Activated naive CD8-positive, alpha-beta T cell treated with anti-CD3 and anti-CD28 coated beads, Interleukin-2, amount 50 U/mL, for 24 hours (primary cell): ENCODE measurements at places on chromosomes 11 and 22.

- no peak for DNase-seq
Measured at GRCh38 chr11:9362393-9362863, 22.0 kb upstream of the IPO7 start.

DNA sequence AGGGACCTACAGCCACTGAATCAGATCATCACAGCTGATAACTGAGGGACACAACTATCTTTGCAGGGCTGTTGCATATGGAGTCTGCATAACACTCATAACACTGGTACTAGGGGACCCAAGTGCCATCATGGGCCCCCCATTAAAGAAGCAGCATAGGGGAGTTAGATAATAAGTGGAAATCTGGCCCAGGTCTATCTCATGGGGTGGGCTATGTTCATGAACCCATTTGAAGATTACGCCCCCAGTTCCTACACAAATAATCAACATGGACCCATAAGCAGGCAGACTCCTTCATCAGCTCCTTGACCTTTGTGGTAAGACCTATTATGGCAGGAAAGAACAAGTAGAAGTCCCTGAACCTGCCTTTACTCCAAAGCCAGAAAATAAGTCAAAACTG is 48.8 kb downstream of the ASCL2 start:
- DNase-seq: no peak

DNA sequence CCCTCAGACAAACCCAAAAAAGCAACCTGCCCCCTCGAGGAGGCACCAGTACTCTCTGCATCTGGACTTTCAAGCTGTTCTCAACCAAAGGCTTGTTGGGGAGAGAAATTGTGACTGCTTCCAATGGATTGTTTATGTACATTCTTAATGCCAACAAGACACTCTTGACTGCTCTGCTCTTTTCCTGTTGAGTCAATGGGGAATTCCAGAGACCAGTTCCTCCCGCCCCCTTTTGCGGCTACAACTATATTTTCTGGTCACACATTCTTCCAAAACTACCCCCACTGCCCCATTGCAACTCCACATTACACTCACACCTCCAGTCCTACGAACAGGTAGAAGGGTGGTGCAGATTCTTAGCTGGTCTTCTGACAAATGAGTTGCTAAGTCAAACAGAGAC is 187.0 kb downstream of the DSCAML1 start:
- peak; percentile 20 for DNase-seq

- DNase-seq: no peak
Measured at GRCh38 chr11:81647374-81647773, 1086.3 kb downstream of the FAM181B start.

DNA sequence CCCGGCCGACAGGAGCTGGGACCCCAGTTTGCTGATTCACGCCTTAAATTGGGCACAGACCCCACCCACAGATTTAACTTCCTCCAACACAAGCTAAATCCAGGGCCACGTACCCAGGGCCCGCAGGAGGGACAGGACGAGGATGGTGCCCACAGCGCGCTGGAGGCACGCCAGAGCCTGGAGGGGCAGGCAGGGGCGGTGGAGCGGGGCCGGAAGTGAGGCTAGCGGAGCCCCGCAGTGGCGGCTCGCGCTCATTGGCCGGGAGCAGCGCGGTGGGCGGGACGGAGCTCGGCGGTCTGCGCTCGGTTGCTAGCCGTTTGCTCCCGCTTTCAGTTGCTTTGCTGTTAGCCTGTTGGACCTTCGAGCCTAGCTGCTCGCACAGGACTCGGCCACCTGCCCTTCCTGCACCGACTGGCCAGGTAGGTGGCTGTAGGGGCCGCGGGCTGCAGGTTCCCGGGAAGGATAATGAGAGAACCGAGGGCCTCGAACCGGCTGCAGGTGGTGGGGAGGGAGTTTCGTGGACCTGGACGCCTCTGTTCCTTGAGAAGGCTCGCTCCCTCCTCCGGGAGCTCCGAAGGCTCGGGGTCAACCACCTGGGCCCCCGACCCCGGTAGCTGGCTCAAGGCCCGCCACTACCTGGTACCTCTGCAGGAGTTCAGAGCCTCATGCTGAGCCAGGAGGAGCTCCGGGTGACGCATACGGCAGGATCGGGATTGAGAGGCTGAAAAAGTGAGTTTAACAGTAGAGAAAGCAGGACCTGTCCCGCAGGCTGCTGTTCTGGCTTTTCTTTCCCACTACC is at the start of gene CCDC134:
Gene CCDC134, plus strand, starts transcription at position 332 of the 799 bp plus-strand sequence. CDS start 8,212 bp downstream, outside the sequence.
- peak; percentile 94 for DNase-seq

GRCh38 chr11:44878711-44879110 is 72.0 kb downstream of the TP53I11 start:
- DNase-seq: no peak

GRCh38 chr22:24510637-24511625 is 15.8 kb downstream of the UPB1 start:
- DNase-seq: no peak

DNA sequence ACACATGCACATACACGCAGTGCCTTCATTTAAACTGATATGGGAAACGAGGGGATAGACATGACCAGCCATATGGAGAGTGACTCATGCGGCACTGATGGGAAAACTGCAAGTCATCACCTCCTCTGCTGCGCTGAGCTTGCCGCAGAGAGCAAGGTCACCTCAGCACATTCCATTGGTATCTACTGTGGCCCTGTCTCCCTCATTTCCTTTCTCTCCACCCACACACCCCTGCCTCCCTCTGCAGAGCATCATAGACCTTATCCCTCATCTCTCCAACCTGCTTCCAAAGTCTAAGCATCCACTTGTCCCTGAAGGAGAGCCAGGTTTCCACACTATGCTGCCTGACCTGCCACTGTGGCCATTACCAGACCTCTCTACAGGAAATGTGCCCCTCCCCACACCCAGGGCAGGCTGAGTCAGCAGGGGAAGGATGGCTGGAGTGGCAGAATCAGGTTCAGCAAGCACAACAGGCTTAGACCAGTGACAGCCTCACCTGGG is 116.9 kb upstream of the SNX19 start:
- no peak for DNase-seq

GRCh38 chr11:35192347-35192746 is 53.4 kb downstream of the CD44 start:
- no peak for DNase-seq

DNA sequence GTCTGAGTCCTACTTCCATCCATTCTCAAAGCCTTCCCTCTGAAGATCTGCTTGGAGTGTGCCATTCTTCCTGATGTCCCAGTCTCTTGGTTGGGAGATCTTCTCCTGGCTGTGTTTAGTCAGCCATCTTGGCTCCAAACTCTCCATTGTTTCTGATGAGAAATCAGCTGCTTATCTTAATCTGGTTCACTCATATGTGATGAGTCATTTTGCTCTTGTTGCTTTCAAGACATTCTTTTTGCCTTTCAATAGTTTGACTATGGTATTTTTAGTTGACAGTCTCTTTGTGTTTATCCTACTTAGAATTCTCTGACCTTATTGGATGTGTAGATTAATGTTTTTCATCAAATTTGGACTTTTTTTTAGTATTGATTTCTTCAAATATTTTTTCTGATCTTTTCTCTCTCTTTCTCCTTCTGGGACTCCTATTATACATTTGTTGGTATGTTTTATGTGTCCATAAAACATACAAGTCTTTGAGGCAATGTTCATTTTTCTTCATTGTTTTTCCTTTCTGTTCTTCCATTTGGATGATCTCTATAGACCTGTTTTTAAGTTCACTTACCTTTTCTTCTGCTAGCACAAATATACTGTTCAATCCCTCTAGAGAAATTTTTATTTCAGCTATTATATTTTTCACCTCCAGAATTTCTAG is 77.2 kb upstream of the CLPB start:
- no peak for DNase-seq

GRCh38 chr22:28942333-28942732 is 59.0 kb downstream of the ZNRF3 start:
- DNase-seq: no peak

DNA sequence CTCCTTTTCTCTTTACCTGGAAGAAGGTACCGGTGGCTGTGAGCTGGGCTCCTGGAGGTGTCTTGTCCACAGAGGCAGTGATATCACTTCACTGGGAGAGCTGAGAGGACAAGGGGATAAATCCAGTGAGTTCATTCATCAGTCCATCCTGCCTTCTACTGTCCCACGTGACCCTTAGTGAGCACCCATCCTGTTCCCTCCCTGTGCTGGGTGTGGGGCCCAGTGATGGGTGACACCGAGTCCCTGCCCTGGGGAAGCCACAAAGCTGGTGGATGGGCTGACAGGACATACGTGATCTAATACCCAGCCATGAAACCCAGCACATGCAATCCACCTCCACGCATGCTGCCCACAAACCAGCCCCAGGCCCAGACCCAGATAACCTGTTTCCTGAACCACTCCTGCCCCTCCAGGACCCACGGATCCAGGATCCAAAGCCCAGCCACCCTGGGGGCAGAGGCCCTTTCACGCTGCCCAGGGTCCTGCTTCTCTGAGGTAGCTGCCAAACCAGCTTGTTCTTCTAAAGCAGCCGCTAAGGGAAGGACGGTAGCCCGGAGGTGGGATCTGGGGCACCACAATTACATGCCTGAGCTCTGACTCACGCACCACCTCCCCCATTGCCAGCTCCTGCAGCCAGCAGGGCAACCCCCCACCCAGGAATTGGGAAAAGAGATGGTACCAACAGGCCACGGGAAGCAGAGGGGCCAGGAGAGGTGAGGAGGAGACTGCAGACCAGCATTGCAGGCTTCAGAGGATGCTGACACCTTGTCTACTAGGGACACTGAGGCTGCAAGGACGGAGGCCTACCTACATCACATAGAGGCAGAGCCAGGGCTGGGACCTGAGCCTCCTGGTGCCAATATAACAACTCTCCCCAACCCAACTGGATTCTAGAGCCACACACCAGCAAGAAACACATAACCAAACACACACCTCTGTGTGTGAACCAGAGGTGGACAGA is 35.2 kb downstream of the GDPD5 start:
- DNase-seq: no peak

DNA sequence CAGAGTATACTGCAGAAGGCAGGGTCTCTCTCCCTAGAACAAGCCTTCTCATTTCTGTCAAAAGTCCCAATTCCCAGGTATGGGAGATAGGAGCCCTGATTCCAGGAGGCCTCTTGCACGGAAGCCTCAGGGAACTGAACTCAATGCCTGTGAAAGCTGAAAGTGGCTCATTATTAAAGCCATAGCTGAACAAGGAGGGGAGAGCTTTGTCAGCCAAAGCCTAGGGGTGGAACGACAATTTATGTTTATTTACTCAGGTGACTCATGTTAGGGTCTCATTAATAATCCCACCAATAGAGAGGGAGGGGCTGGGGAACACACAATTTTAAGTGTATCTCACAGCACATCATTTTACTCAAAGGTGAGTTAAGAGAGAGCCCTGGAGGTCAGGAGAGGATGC is 44.9 kb downstream of the DSCAML1 start:
- no peak for DNase-seq

DNA sequence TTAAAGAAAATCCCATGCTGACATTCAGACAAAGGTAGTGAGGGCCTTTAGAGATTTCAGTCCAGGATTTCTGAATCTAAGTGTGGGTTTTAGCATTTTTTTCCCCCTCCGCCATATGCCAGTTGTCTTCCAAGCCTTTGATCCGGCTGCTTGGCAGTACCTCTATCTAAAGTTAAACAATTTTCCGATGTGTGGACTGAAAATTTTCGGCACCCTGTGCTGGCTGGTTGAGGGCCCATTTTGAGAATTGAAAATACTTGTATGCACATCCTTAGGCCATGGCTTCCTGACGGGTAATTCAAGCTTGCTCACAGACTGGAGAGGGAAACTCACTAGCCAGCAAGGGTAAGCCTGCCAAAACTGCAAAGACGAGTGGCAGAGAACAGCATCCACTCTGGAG is 131.9 kb upstream of the NARS2 start:
- DNase-seq: no peak

DNA sequence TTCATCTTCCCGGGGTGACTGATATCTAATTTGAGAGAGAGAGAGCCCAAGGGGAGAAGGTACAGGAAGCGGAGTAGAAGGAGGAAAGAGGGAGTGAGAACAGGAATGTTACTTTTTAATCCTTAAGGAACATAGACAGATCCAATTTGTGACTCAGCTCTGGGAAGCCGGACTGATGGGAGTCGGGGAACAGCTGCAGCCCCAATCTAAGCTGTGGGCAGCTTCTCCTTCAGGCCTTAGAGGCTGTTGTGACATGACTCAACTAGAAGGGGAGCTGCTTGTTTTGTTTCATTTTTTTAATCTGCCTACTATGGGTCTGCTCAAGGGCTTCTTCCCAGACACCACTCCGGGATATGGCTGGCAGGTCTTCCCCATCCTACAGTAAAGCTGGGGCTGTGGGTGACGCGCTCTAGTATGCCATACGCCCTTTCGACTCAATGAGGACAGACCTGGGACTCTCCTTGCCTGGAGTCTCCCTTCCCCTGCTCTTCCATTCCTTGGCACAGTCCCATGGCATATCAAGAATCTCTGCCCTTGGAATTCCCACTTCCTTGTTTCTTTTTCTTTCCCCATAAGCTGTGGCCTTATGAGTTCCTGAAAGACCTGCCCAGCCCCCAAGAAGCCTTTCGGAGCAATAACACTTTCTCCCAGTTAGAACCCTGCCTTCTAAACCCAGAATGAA is 103.3 kb upstream of the AKIP1 start:
- DNase-seq: no peak

GRCh38 chr11:57761301-57762234 is at the start of gene CTNND1:
Gene CTNND1, plus strand, starts transcription at chr11:57761802. Its CDS starts 29,677 bp downstream, at chr11:57791479.
- DNase-seq: no peak

DNA sequence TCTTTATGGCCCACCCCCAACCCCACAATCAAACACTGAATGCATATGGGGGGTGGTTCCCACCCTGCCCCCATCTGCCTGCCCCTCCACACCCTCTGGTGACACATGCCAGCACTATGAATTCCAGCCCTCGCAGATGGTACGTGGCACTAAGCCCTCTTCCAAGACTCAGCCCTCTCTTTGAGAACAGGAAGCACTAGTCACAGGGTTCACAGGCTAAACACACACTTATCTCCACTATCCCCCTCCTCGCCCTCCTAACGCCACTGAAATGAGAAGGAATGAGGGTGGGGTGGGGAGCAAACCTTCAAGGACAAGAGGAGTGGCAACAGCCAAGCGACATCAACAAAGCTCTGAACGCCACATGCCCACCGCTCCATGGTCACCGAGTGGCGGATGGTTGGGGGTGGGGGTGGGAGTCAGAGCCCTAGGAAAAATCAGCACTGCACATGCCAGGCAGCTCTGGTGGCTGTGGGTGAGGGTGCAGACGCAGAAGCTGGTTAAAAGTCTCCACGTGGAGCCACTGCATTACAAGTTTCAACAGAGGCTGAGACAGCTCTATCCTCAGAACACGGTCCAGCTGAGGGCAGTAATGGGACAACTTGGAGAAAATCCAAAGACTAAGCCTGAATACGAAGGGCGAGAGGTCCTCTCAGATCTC is 33.6 kb downstream of the TMEM184B start:
- DNase-seq: no peak

GRCh38 chr11:5380740-5381342 is 2.8 kb upstream of the OR51M1 start:
- DNase-seq: peak; percentile 25

- no peak for DNase-seq
Measured at GRCh38 chr11:38330578-38330977, 1732.5 kb upstream of the RAG2 start.

GRCh38 chr11:124889191-124890091 is 8.2 kb downstream of the ROBO4 start:
- no peak for DNase-seq

- DNase-seq: no peak
Measured at GRCh38 chr11:92828556-92828955, 140.9 kb upstream of the MTNR1B start.

- DNase-seq: no peak
Measured at GRCh38 chr11:78332174-78332866, 85.3 kb downstream of the GAB2 start.
